ENCODE measurements at places on chromosomes 6 and 20.
A peak's percentile ranks its signal among the peaks of the same experiment; 100 is the strongest.

GRCh38 chr20:51385646-51386530 is 156.6 kb downstream of the NFATC2 start:
- peak; percentile 33 for DNase-seq

GRCh38 chr6:13038315-13038714 is 290.0 kb downstream of the TBC1D7 start:
- no peak for DNase-seq

- DNase-seq: peak; percentile 75
Measured at GRCh38 chr20:17648791-17649730, 33.0 kb downstream of the RRBP1 start.

GRCh38 chr6:148251891-148252290 is 90.7 kb upstream of the SASH1 start:
- no peak for DNase-seq
